Inflammatory macrophage treated with lipopolysaccharide for 1 hour (primary cell): ENCODE measurements at places on chromosomes 12 and 14.

DNA sequence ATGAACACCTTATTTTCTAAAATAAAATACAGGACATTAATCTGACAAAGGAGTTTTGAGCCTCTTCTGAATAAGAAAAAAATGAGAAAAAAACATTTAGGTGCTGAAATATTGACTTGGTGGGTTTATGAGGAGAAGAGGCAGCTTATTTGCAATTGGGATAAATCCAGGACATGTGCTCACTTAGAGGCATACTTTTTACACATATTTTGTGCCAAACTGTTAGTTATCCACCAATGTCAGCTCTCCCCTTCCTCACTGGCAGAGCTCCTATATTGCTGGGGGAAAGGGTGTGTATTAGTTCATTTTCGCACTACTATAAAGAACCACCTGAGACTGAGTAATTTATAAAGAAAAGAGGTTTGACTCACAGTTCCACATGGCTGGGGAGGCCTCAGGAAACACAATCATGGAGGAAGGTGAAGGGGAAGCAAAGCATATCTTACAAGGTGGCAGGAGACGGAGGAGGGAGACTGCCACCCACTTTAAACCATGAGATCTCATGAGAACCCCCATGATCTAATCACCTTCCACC, 135.4 kb upstream of the EGLN3 start:
- DNase-seq = no peak

DNA sequence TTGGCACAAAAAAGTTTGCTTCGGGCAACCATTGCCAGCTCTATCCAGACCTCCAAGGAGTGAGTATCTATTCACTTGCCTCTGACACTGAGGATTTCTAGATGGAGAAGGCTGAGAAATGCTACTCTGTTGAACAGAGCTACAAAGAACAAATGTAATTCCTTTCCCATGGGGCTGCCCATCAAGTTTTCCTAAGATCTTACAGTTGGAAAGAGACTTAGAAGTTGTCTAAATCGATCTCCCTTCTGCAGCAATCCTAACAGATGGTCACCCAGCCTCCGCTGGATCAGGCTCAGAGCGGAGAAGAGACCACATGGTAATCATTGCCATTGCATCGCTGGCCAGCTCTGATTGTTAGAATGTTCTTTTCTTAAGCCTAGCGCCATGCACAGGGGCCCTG, 110.1 kb upstream of the BCL2L14 start:
- DNase-seq = no peak

- no peak for DNase-seq
These were observed 86.4 kb upstream of the RPH3A start for GRCh38 chr12:112705037-112705632.

GRCh38 chr14:75127903-75128595, 1.2 kb upstream of the NEK9 start:
- DNase-seq = no peak

GRCh38 chr12:83040339-83040738, 353.6 kb downstream of the TMTC2 start:
- DNase-seq = no peak

DNA sequence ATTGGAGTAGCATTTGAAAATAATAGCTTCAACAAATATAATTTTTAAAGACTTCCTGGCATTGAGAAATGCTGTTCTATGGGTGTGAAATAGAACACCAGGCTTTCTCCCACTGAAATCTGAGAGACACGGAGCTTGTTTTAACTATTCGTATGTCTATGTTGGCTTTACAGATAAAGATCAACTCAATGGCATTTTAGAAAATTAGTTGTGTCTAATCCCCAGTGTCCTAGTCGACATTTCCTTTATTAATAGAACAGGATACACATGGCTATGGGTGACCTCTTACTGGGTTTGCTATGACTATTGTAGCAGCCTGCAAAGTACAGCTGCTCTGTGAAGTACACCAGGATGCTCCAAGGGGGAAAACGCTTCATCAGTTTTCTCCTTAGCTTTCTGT, 159.3 kb downstream of the SLC25A21 start:
- no peak for DNase-seq

GRCh38 chr12:48105321-48105866, 485 bp downstream of the SENP1 start:
- DNase-seq = peak; percentile 35

GRCh38 chr12:55957106-55957859, 8.6 kb downstream of the PMEL start:
- DNase-seq = no peak

DNA sequence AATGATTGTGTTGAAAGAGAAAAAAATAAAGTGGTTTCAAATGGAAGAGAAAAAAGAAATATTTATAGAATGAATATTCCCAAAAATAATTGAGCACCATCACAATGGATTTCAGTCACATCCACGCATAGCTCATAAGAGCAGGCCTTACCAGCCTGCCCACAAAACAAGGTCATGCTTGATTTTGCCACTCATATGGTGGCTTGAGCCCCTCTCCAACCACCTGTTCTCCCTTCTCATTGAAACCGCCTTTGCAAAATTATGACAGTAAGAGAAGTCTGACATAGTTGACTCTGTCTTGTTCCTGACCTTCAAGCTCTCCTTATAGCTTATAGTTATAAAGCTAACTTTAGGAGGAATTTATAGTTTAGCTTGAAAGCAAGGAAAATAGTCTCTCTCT, 33.3 kb upstream of the NAP1L1 start:
- DNase-seq = no peak

- no peak for DNase-seq
These were observed 138.0 kb upstream of the CPNE8 start for GRCh38 chr12:39043424-39043822.

DNA sequence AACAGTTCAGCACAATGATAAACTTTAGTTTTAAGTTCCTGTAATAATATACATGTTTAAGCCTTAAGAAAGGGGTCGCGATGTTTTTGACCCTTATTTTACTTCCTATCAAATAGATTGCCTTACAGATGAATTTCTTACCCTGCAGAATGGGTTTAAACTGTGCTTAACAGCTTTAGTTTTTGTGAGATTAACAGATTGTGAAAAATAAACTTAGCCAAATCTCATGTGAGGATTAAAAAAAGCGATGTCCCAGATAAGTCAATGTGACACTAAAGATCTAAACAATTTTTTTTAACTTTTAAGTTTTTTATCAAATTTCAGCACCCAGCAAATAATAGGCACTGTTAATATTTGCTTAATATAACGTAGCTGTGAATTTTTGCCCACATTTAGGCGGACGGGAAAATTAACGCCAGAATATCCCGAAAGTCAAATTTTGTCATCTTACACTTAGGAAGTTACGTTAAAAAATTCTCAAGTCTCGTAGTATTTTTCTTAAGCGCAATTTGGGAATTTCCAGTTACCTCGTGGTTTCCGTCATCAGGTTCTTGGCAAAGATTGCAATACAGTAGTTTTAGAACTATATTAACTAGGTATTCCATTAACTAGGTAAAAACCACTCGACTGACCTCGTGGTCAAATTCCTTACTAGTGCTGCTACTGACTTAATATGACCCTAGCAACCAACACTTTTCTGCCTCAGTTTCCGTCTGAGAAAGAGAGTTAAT, 1.2 kb downstream of the HNRNPC start:
- peak; percentile 95 for DNase-seq

- peak; percentile 88 for DNase-seq
These were observed 279.4 kb downstream of the TMTC2 start for GRCh38 chr12:82966001-82966559.

GRCh38 chr14:65312859-65313258, 99.7 kb upstream of the FUT8 start:
- DNase-seq = no peak

GRCh38 chr12:18443768-18444437, 182.6 kb downstream of the PIK3C2G start:
- DNase-seq = no peak

- no peak for DNase-seq
These were observed 109.2 kb downstream of the GALC start for GRCh38 chr14:87883750-87884149.

DNA sequence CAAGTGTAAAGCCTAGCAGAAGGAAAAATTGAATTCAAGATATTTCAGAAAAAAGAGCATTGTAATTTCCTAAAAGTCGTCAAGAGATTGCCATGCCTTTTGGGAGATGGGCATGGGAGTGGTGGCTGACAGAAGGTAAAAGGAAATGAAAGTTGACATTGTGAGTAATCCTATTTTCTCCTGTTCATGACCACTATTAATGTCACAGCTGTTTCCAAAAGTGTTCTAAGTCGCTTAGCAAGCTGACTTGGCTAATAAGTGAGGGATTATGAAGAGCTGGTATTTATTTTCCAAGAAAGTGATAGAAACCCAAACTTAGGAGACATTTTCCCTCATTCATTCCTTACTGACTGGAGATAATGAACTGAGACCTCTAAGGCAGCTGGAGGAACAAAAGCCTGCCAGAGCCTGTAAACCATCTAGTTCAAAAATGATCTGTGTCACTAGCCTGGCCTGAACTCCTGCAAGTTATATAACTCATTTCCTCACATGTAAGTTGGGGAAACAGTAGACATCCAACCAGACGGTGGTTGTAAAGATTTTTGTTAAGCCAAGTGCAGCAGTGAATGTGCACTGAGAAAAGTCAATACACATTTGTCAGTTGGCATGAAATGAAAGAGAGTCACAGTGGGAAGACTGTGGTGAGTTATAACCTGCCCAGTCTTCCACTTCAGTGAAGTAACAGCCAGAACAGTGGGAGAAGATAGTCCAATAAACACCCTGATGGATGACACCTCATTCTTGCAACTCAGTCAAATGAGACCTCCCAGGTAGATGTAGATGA, 75.8 kb downstream of the DIO2 start:
- no peak for DNase-seq

- DNase-seq = no peak
These were observed 3.0 kb upstream of the TMEM120B start for GRCh38 chr12:121709478-121709961.
